ENCODE measurements at places on chromosomes 7 and 10.

DNA sequence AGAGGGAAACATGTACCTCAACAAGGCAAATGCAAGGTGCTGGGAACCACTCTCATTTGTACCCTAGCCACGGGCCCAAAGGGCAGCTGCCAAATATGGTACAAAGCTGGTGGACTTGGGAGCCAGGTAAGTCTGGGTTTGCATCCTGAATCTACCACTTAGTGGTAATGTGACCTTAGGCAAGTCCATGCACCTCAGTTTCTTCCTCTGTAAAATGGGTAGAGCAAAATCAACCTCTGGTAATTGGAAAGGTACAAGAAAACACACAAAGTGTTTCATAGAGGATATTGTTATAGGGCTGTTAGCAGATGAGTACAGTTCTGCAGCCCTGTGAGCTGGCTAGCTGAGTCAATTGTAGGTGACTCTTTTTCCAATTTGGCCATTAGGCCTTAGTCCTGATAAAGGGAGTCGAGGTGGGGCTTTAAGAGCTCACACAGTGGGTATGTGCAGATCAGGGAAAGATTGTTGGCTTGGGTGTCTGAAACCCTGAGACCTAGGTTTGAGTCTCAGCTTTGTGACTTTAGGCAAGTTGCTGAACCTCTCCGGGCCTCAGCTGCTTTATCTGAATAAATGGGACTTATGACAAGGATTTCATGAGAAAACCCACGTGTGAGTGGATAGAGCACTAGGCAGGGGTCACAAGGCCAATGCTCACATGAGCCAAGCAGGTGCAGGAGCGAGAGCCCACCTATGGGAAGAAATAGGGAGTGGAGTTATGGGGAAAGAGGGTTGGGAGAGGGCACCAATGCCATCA is 121.3 kb upstream of the GDF10 start:
- no peak for DNase-seq

GRCh38 chr10:101672536-101672935 is 22.4 kb downstream of the FBXW4 start:
- no peak for DNase-seq

- DNase-seq, result peak; percentile 51
Observed at GRCh38 chr7:108136191-108136688, 6.1 kb upstream of the LAMB4 start.

DNA sequence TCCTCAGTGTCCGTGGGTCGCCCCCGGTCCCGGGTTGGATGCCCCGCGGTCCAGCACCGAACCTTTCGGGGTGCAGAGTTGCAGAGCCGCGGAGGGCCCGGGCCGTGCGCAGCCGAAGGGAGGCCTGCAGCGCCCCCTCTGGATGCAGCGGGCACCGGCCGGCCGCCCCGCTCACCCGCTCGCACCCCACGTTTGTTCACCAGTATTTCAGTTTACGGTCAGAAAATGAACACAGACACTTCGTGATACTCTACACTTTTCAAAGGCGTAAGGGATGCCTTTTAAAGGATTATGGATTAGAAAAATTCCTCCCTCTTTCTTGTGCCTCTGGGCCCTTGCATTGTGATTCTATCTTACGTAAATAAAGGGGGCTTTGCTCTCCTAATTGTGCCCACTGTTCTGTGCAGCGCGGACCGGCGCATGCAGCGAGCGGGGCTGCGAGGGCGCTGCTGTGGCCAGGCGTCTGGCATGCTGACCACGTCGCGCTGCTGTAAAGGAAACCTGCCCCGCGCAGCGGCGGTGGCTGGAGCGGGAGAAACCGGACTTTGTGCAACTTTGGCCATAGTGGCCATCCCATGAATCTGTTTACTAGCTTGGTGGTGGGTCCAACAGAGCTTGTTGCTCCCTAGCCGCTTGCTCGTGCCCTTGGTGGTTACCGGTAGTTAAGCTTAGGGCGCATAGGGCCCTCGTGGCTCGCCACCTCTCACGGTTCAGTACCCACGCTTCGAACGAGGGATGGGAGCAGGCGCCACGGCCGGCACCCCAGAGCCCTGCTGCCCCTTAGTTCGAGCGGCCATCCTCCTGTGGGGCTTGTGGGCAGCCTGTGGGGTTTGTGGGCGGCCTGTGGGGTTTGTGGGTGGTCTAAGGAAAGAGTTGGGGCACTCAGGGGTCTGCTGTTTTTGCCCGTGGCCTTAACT is 739 bp upstream of the MEST start:
- no peak for DNase-seq

- DNase-seq, result peak; percentile 48
Observed at GRCh38 chr7:41917-42565, 150.3 kb upstream of the FAM20C start.

DNA sequence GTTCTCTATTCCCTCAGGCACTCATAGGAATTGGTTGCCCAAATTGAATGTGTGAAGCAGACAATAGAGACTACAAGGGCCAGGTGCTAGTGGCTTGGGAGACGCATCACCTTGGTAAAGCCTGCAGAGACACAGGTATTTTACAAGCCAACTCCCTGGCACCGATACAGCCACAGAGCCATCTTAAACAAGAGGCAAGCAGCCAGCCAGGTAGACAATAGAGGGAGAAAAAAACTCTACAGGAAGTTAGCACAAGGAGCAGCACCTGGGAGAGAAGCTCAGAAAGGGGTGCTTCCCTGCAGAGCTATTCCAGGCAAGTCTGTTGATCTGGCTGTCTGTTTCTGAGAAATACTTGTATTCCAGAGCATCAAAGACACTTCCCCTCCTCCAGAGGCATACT is 43.0 kb upstream of the CDK1 start:
- DNase-seq, result no peak

Data from inflammatory macrophage treated with lipopolysaccharide for 1 hour (primary cell).